ENCODE measurements at places on chromosomes 2 and 18.

- DNase-seq, result no peak
Measured at GRCh38 chr2:217466104-217466503, 536.7 kb downstream of the TNS1 start.

- DNase-seq, result no peak
Measured at GRCh38 chr2:110812726-110813645, 80.6 kb downstream of the ACOXL start.

GRCh38 chr2:38598991-38599295 lies 3.8 kb downstream of the HNRNPLL start:
- no peak for DNase-seq

GRCh38 chr2:237053066-237053465 lies 32.6 kb upstream of the COPS8 start:
- DNase-seq, result no peak

DNA sequence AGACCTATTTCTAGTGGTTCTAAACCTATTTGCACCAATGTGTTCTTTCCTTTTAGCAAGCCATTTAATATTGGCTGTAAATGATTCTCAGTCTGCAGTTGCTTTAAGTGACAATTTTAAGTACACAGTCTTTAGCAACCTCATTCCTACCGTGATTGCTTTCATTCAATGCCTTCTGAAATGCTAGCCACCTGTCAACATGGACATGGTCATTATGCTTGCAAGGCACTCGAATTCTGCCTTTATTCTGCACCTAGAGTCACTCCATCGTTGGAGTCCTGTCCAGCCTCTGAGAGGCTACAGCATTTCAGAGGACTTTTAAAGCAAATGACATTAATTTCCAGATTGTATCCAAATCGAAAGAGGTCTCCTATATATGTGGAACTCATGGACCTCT lies 115.1 kb downstream of the IRS1 start:
- DNase-seq, result no peak
